Activated CD4-positive, alpha-beta T cell treated with anti-CD3 and anti-CD28 coated beads, Interleukin-2, amount 50 U/mL, for 1 hour (primary cell): ENCODE measurements at places on chromosomes 12 and 14.

DNA sequence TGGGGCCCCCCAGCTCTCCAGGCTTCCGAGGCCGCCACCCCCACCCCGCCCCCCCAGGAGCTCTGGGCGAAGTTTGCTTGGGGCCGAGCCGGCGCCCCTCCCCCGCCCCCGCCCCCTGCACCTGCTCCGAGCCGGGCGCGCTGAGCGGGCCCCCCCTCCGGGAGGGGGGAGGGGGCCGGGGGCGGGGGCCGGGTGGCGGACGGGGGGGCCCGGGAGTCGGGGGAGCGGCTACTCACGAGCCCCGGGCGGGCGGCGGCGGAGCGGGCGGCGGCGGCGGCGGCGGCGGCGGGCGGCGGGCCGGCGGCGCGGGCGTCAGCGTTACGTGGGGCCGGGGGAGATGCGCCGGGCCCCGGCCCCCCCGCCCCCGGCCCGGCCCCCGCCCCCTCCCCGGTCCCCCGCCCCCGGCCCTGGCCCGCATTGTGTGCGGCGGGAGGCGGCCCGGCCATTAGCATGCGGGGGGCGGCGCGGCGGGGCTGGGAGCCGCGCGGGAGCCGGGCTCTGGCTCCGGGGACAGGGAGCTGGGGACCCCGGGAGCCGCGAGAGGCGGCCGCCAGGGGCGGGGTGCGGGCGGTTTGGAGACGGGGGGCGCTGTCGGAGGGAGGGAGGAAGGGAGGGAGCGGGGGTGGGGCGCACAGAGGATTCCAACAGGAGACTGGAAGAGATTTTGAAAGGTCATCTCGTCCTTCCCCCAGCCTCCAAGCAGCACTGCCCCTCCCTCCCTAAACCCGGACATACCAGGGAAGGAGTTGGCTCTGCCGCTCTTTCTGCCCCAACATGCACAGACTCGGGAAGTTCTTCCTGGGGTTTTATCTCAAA lies at the start of gene ZNF219:
TSS of gene ZNF219 (minus strand) at position 580 of the 816 bp plus-strand sequence. CDS start 5,064 bp downstream, outside the sequence.
- DNase-seq = no peak

DNA sequence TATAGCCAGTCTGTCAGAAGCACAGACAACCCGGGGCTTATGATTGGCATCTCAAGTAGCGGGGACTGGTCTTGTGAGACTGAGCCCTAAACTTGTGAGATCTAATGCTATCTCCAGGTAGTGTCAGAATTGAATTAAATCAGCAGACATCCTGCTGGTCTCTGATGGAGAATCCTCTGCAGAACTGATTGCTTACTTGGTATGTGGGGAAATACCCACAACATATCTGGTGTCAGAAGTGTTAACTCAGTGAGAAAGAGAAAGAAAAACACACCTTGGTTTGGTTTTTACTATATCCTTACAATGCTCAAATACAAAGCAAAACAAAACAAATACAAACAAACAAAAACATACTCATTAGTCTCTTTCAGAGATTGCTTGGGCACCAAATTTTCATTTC lies 10.0 kb downstream of the SEL1L start:
- no peak for DNase-seq

DNA sequence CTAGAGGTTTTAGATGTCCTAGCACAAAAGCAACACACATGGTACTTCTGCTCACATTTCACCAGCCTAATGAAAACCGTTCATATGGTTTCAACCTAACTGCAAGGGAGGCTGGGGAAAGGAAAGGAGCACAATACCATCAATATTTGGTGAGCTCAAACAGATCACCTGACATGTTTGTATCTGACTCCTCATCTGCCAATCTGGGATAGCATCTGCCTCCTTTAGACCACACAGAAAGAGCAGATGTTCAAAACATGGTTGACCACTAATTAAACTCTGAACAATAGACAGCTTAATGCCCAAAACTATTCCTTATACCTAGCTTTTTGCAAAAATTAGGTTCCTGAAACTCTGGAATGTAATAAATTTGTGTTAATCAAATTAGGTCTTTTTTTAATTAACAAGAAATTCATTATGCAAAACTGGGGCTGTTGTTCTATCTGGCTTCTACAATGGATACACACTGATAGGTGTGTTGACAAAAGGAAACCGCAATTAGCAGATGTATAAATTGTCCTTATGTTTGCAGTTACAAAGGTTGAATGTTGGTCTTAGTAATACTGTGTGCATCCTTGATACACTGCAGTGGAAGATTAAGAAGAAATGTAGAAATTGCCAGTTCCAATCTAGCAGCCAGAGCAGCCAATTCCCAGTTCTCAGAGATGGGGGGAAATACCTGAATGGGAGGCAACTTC lies 89.3 kb downstream of the DUSP6 start:
- DNase-seq = no peak

DNA sequence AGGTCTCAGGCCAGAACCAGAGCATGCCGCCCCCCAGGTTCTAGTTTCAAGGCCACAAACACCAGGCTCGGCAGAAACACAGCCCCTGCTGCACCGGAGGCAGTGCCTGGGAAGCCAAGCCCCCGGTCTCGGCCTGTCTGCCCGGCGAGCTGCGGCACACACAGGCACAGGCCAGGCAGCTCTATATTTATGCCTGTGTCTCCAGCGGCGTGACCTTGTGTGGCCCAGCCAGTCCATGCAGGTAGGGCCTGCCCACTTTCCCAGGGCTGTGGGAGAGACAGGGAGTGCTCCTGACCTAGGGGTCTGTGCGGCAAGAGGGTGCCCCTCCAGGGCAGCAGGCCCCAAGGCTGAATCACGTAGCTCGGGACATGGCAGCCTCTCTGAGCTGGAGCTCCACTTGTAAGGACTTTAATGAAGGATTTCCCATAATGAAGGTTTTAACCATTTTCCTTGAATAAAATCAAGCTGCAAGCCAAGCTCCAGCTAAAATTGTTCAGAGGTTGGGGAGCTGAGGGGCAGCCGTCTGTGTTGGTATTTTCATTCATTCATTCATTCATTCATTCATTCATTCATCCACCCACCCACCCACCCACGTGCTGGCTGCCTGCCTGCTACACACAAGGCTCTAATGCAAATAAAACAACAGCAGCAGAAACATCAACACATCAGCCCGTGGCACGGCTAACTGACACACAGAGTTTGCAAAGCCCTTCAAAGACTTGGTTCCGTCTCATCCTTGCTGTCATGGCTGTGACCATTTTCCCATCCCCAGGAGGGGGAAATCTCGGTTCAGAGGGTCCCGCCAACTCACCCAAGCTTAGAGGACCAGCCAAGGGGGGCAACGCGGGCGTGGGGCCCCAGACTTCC lies 92.0 kb downstream of the RFLNA start:
- DNase-seq = no peak

DNA sequence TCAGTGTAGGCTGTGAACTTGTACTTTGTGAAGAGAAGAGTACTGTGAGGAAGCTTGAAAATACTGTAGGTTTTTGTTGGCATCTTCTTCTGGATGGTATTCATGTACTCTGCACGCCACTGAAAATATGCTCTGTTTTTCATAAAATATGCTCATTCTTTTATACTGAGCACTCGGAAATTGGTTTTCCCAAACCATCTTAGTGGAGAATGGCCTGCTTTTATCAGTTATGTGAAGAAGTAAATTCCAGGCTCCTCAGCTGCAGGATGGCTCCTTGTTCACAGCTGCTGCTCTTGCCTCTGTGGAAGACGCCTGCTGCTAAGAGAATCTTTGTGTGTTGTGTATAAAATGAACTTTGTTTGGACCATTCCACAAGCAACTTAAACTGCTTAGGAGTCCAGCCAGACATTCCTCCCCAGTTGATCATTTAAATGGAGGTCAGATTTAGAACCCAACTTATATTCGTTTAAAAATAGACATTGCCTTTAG lies 443.5 kb upstream of the RGS6 start:
- no peak for DNase-seq

- no peak for DNase-seq
Observed at GRCh38 chr12:24664161-24664880, 284.6 kb downstream of the BCAT1 start.

GRCh38 chr12:25051656-25052195 lies 102.8 kb upstream of the BCAT1 start:
- peak; percentile 34 for DNase-seq
